ENCODE measurements at places on chromosomes 6 and 20.

DNA sequence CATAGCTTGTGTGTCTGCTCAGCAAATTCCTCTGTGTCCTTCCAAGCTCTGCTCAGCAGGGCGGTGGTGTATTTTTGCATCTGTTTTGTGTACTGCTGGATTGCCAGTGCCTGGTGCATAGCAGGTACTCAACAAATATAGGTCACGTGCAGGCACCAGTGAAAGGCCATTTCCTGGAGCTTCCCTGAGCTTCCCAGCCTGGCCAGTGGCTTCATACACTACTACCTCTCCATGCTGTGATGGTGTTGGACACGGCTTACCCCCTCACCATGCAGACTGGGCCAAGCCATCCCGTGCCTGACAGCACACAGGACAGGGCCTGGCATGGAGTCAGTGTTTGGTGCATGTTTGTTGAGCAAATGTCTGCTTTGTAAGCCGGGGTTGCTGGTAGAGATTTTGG lies 7.7 kb upstream of the PHACTR3 start:
- peak; percentile 11 for DNase-seq

- no peak for DNase-seq
Observed at GRCh38 chr20:50506270-50506579, 4.0 kb upstream of the PTPN1 start.

DNA sequence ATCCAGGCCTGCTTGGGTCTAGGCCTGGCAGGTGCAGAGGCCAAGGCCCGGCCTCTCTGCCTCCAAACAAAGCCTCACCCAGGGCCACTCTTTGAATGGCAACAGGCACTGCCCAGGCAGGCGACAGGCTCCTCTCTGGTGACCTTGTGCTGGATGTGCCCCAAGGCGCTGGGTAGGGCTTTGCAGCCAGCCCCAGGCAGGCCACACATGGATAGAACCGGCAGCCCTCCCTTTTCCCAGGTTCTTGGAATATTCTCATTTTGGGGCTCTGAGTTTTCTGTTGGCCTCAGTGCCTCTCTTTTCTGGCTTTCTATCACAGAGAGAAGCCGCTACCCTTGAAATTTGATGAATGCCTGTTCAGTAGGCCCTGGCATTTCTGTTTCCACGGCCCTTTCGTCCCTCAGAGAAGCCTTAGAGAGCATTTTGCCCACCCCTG lies 18.9 kb downstream of the PKIG start:
- DNase-seq, result no peak

DNA sequence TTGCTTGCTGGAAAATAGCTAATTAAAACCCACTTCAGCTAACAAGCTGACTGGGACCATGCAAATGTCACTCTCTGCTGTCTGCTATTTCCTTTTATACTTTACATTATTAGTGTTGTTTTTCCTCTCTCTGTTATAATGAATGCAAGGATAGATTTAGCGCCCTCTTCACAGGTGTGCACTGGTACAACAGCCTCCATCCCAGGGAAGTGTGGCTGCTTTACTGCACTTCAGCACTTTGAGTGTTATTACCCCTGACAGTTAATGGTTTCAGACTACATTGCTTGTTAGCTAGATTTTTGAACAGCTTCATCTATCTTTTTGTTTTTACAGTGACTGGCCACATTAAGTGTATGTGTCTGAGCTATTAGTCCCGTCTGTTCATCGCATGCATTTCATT lies 405.7 kb downstream of the RNF144B start:
- DNase-seq, result no peak

DNA sequence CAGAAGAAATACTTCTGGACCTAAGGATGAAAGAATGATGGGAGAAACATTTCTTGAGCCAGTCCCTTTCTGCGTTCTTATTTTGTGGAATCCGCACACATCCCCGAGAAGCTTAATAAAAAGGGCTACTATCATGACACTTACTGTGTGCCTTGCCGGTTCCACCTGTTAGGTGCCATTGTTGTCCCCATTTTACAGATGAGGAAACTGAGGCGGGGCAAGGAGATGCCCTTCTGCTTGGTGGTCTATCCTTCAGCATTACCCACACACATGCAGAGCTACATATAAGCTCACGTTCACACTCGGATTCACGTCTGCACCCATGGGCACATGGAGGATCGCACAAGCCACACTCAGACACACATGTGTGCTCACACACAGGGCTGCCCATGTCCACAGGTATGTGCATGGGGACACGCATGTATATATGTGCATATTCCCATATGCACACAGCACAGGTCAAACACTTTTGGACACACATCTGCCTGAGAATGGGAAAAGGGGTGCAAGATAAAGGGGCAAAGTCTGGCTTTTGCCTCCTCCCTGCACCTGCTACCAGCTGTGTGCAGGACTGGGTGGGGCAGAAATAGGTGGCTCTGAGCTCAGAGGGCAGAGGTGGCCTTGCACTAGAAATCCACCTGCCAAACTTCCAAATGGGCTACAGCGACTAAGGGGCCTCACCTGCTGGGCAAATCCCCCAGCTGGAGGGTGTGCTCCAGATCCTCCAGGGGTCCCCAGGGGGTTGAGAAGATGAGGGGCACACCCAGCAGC lies 30.5 kb upstream of the ADA start:
- no peak for DNase-seq

GRCh38 chr6:168585441-168585840 lies 144.5 kb downstream of the SMOC2 start:
- DNase-seq, result no peak

- no peak for DNase-seq
Observed at GRCh38 chr6:47209632-47210031, 100.1 kb downstream of the TNFRSF21 start.

GRCh38 chr6:106056060-106056745 lies 29.9 kb upstream of the PRDM1 start:
- DNase-seq, result no peak

Data from NCI-H526 treated with DMSO at 0.1 percent for 48 hours (cell line).